Aorta (tissue), 5 donors: ENCODE measurements at places on chromosomes 3 and 15.
A peak's percentile ranks its signal among the peaks of the same experiment; 100 is the strongest.

- DNase-seq: no peak
Measured at GRCh38 chr3:189962466-189962865, 158.2 kb downstream of the P3H2 start.

DNA sequence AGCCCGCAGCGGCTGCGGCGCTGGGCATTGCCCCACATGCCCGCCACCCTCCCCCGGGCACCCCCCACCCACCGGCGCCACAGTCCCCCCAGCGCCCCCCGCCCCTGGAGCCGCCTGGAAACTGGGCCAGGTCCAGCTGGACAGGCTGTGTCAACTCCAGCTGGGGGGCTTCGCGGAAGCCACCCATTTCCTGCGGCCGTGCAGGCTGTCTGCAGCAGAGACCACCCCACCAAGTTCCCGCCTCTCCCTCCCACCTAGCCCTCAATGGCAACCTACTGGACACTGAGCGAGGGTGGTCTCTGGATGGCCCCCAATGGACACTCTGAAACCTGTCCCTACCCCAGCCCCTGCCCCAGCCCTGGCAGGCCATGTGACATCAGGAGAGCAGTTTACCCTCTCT is 62.8 kb upstream of the GATA2 start:
- DNase-seq: no peak

GRCh38 chr3:181824961-181825360 is 113.2 kb downstream of the SOX2 start:
- no peak for DNase-seq

GRCh38 chr3:55595420-55595819 is 108.3 kb upstream of the WNT5A start:
- no peak for DNase-seq

DNA sequence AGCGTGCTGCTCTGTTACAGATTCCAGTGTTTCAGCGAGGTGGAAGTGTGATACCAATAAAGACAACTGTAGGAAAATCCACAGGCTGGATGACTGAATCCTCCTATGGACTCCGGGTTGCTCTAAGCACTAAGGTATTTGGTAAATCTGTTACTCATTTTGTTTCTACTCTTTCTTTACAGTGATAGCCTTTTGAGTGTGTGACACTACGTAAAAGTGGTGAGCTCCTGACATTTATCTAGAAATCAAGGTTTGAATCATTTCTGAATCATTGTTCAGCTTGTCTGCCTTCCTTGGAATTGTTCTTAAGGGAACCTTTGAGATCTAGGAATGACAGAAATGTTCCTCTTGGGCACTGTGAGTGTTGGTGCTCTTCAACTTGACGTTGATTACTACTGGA is 11.2 kb upstream of the CAPN3 start:
- no peak for DNase-seq

DNA sequence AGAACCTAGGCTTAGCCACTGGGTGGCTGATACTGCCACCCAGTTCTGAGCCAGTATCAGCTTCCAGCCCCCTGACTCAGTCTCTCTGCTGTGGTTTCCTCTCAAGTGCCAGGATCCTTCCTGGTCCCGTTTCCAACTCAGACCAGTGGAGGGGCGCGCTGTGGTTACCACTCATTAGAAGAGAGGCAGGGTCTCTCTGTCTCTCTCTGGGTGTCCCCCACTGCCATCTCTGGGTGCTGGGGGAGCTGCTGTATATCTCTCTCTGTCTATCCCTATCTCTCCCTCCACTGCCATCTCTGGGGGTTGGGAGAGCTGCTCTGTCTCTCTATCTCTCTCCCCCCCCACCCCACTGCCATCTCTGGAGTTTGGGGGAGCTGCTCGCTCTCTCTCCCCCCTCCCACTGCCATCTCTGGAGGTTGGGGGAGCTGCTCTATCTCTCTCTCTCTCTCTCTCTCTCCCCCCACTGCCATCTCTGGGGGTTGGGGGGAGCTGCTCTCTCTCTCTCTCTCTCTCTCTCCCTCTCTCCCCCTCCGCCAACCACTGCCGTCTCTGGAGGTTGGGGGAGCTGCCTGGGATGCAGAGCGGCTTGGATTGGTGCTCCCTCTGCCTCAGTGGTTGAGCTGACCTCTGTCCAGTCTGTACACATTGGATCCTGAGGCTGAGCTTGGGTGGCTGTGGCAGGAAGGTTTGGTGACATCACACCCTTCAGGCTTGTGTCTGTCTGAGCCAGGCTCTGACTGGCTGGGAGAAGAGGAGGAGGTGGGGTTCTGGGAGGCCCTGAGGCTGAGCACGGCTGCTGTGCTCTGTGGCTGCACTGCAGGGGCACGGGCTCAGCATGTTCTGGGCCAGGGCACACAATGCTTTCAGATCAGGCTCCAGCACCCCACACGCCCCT is 98.9 kb downstream of the APBA2 start:
- no peak for DNase-seq

GRCh38 chr3:3783696-3784095 is 15.5 kb upstream of the LRRN1 start:
- DNase-seq: no peak

- DNase-seq: no peak
Measured at GRCh38 chr3:41508063-41508696, 308.9 kb downstream of the CTNNB1 start.

DNA sequence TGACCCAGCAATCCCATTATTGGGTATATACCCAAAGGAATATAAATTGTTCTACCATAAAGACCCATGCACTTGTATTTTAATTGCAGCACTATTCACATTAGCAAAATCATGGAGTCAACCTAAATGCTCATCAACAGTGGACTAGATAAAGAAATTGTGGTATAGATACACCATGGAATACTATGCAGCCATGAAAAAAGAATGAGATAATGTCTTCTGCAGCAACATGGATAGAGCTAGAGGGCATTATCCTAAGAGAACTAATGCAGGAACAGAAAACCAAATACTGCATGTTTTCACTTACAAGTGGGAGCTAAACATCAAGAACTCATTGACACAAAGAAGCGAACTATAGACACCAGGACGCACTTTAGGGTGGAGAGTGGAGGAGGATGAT is 466.7 kb downstream of the MECOM start:
- DNase-seq: no peak

- DNase-seq: no peak
Measured at GRCh38 chr15:56411122-56411749, 46.0 kb downstream of the TEX9 start.

GRCh38 chr3:43525386-43525785 is 96.4 kb downstream of the ANO10 start:
- DNase-seq: no peak

DNA sequence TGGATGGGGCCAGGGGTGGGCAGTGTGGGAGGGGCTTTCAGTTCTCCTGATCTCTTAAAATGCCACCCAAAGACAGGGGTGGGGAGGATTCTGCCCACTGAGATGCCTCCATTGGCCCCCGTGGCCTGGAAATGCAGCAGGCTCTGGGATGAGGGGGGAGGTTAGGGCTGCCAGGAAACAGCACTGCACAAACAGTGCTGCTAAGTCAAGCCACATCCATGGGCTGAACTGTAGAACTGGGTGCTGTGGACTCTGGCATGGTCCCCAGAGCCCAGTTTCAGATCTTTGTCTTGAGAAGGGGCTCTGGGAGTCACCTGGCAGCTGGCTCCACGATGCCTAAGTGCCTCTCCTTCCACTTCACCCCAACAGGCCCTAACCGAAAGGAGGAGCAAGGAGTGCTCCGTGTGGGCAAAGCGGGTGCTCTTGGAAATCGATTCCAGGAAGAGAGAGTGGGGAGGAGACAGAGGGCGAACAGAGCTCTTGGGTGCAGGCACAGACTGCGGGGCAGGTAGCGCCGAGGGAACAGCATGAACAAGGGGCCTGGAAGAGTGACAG is 7.8 kb downstream of the PLA2G4E start:
- no peak for DNase-seq

- DNase-seq: no peak
Measured at GRCh38 chr3:159634483-159634882, 354.2 kb upstream of the IL12A start.

- no peak for DNase-seq
Measured at GRCh38 chr3:73601481-73601880, 23.3 kb downstream of the PDZRN3 start.

DNA sequence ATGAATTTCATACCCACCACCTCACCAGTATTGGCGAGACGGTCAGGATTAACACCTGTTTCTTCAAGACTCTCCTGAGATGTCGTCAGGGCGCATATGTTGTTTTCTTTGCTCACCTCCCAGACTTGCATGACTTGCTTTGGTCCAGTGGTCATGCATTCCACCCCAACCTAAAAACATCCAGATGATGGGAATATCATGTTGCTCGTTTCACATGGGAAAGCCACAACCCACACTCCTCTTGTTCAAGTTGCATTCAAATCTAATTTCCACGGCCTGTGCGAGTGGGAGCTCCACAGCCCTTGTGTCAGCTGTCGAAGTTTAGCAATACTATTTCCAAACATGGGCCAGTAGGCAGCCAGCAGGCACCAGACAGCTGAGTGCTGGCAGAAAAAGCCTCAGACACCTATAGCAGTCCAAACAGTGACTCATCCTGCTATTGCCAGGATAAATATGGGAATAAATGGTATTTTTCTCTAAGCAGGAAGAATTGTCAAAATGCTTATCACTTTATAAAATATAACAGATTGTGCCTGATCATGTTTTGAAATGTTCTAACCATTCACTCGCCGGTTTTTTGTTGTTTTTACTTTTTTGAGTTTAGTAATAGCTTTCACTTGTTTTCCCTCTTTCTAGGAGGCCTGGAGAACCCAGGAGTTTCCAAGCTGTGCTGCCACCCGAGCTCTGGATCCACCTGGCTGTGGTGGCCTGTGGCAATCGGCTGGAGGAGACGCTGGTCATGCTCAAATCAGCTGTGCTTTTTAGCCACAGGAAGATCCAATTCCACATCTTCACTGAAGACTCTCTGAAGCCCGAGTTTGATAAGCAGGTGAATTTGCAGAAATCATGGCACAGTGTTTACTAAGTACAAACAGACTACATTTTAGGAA is 20.1 kb downstream of the GXYLT2 start:
- DNase-seq: peak; percentile 77

DNA sequence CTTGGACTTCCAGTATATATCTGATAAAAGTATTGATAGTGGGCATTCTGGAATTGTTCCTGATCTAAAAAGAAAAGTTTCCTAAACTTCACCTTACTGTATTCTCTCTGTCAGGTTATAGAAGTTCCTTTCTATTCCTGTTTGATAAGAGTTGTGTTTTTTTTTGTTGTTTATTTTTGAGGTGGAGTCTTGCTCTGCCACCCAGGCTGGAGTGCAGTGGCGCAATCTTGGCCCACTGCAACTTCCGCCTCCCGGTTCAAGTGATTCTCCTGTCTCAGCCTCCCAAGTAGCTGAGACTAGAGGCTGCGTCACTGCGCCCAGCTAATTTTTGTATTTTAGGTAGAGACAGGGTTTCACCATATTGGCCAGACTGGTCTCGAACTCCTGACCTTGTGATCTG is 13.1 kb downstream of the BLM start:
- no peak for DNase-seq

DNA sequence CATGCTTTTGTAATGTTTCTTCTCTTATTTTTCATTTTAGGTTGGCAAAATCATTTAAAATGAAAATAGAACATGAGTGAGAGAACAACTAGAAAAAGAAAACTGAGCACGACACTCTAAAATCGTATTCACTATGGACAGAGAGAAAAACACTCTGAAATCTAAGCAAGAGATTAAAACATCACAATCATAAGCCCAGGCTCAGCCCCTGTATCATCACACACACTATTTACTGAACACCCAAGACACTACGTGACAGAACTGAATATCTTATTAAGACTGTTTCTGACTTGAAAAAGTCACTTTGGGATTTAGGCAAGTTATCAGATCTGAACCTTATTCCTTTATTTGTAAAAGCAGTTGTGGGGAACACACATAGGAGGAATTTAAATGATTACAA is 82.6 kb upstream of the PLXND1 start:
- DNase-seq: no peak

GRCh38 chr15:96392380-96393208 is 62.1 kb downstream of the NR2F2 start:
- no peak for DNase-seq

DNA sequence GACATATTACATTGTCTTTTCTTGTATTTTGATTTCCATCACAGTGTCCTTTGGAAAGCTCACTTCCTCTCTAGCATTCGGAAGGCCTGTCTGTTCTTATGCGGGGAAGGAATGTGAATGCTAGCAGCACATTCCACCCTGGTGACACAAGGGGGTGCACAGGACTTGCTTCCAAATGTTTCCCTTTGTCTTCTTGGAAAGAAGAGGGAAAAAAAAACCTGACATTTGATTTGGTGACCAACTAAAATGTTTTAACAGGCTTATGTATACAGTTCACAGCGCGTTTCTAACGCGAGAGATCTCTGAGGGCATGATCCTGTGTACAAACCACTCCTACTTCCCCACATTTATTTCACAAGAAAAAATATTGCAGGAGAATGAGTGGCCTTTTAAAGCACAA is 107.6 kb upstream of the FXR1 start:
- no peak for DNase-seq

GRCh38 chr15:63506537-63507035 is 2.2 kb downstream of the USP3 start:
- no peak for DNase-seq

GRCh38 chr3:193347521-193348501 is 30.7 kb downstream of the ATP13A5 start:
- no peak for DNase-seq

DNA sequence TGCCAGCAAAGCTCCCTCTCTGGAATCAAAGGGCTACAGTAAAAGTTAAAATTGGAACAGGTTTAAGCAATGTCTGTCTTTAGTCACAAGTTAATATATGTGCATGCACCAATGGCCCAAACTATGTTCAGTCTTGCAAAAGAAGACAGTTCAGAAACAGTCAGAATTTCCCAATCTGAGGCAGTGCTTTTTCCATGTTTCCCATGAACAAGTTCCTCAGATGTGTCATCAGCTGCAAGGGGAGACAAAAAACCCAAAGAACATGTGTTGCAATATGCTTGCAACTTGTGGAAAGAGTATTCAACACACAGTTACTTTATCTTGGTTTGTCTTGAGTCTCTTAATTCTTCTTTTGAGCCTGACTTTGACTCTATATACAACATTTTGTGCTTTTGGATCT is 148.4 kb downstream of the USP13 start:
- DNase-seq: no peak

DNA sequence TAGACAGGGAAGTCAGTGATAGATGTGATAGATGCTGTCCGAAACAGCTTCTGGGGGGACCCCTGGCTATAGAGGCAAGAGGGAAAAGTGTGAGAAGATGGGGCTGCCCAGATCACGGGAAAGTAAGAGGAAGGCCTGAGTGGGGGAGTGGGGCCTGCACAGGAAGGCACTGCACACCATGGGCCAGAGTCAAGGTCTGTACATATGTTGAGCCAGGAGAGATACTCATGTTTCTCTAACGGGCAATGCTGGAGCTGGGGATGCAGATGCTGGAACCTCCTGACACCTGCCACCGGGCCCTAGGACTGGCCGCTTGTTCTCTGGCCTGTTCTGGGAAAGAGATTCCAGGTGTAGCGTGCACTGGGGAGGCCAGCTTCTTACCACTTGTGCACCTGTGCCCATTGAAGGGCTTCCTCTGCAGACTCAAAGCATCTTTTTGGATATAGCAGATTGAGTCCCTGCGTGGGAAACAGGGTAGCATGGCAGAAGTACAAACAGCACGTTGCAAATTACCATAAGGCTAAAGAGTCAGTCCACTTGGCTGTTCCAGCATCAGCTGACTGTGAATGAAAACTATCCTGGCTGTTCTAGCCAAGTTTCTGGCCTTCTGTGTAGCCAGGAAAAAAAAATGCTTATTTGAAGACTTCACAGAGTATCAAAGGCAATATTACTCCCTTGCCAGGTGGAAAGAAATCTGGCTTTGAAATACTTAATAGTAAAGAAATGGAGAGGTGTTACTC is 77.1 kb upstream of the GSK3B start:
- DNase-seq: no peak

- peak; percentile 81 for DNase-seq
Measured at GRCh38 chr3:128481438-128481942, 11.5 kb downstream of the GATA2 start.
